ENCODE measurements at places on chromosomes 12 and 14. TPM values are rescaled to one million over a fixed set of nuclear protein-coding genes. Genes with fewer than 3 reads are reported as not detected.

DNA sequence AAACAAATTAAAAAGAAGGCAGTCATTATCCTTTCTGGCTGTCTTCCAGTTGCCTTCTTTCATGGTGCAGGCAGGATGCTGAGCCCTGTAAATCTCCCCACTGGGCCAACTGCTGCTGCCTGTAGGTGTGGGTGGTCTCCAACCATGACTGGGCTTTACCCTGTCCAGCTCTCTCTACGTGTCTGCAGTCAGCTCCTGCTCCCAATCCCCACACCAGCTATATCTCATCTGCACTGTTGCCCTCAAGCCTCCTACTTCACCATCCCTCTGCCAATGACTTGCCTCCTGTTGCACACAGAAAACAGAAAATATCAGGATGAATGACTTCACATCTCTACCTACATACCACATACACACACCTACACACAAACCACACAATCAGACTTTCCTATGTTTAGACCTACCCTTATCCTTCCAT is 39.7 kb upstream of the PSMA6 start:
- DNase-seq = no peak

DNA sequence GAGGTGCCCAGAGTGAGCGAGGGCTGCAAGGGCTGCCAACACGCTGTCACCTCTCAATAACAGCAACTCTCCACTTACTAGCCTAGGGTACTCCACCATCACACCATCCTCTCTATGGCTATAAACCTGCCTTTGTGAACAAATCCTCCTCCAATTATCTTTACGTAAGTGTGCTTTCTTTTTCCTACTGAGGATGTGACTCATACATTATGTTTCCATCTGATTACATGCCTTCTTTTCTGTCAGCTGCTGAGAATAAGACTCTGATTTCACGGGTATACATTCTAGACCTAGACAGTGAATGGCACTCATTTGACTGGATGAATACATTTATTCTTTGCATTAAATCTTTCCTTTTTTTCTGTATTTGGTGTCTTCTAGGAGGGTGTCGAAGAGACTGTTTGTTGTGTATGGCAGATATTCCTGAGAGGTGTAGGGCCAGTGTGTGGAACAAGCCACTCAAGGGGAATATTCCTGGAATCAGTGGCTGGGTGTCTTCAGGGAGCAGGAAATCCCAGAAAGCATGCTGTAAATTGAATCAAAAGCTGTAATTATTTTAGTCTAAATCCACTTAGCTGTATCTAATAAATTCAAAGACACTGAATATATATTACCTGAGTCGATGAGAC is 327.3 kb upstream of the TMTC1 start:
- DNase-seq = no peak

The DCP1B gene
- 3.7 TPM for total RNA-seq

DNA sequence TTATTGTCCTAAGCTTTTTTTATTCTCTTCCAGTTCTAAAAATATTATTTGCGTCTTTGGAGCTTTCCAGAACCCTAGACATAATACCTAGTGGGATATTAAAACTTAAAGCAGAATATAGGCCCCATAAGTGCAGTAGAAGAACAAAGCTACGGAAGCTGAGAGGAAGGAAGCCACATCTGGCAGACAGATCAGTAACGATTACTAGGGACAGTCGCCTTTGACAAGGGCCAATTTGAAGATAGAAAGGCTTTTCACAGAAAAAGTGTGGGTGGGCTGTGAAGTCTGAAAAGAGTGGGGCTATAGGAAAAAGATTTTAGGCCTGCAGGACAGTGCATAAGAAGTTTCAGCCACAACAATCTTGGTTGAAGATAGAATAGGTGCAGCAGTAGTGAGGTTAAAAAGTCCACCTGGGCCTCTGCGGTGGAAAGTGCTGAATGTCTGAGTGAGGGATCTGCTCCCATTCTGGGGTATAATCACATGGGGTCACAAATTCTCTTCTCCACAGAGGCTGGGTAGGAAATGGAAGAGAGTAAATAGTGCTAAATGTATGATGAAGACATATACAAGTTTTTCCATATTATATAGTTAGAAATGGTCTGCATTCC is 114.5 kb downstream of the CMAS start:
- no peak for DNase-seq

- no peak for DNase-seq
These were observed 162.3 kb downstream of the GRIP1 start for GRCh38 chr12:66516561-66516960.

DNA sequence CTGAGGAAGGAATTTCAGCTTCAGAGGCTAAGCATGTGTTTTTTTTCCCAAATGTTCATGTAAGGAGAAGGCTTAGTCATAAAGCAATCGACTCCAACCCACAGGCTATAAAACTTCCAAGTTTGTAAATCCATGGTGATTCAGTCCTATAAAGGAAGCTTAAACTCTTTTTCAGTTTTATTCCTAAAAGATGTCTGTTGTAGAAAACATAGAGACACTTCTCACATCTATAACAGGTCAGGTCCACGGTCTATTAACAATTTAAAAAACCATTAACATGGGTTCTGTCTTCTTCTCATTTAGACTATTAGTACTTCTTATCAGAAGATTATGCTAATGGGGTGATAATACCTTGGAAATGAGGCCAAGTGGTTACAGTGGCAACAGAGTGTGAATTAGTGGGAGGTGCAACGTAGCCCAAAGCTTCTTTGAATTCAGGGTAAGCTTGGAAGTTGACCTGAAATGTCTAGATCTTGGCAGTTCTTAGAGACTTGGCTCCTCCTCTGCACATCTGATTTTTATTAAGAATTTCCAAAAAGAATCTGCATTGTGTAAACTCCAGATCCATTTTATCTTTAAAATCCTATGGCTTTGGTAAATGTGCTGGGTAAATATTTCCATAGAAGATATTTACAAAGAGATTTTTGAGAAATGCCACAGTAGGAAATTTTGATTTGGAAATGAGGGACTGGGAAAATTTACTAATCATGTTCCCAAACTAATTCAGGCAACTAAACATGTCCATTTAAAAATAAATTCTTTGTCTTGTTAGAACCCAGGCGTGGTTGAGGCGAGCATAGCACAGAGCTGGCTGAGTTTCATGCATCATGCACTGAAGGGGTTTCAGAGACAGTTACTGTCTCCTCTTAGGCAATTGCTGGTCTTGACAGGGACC is 86.4 kb downstream of the EML1 start:
- no peak for DNase-seq
